ENCODE measurements at places on chromosomes 5 and 9. TPM values are rescaled to one million over a fixed set of nuclear protein-coding genes. Genes with fewer than 3 reads are reported as not detected.

SLC45A2 gene
- total RNA-seq, result not detected

DMRTA1 gene
- total RNA-seq, result 0.88 TPM

PRUNE2 gene
- total RNA-seq, result 9.3 TPM

PLAC8L1 gene
- not detected for total RNA-seq

HNRNPH1 gene
- total RNA-seq, result 554 TPM

SH3TC2 gene
- total RNA-seq, result 7.8 TPM

ANKRD31 gene
- not detected for total RNA-seq

SLC6A7 gene
- total RNA-seq, result not detected

PRLR gene
- 0.36 TPM for total RNA-seq
